NCI-H1092 (cell line): ENCODE measurements at places on chromosomes 12 and 14.

GRCh38 chr14:99177046-99177655, 94.8 kb downstream of the BCL11B start:
- DNase-seq: no peak

DNA sequence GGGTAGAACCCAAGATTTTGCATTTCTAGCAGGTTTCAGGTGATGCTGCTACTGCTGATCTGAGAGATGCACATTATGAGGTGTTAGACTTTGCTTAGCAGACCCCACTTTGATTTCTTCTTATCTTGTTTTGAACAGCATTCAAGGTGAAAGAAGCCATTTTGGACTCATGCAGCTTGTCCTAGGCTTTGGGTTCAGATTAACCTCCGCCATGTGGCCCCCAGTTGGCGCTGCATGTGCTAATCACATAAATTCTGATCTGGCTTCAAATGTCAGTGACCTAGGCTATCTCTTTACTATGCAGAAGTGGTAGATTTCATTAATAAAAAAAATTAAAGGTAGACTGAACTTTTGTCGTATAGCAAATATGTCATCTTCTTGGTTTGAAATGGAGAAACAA, 89.8 kb upstream of the DYRK2 start:
- DNase-seq: no peak

GRCh38 chr12:100643246-100643645, 69.8 kb downstream of the GAS2L3 start:
- no peak for DNase-seq

- DNase-seq: no peak
Measured at GRCh38 chr12:51529651-51529970, 61.4 kb upstream of the SCN8A start.

GRCh38 chr12:54571193-54572188, 17.0 kb downstream of the PPP1R1A start:
- DNase-seq: no peak
